ENCODE measurements at places on chromosomes 1 and 21. TPM values are rescaled to one million over a fixed set of nuclear protein-coding genes. Genes with fewer than 3 reads are reported as not detected.

Gene NHLH1
- 0.47 TPM for total RNA-seq

Gene LEFTY1
- total RNA-seq, result not detected

Gene OR2T35
- total RNA-seq, result not detected

DNA sequence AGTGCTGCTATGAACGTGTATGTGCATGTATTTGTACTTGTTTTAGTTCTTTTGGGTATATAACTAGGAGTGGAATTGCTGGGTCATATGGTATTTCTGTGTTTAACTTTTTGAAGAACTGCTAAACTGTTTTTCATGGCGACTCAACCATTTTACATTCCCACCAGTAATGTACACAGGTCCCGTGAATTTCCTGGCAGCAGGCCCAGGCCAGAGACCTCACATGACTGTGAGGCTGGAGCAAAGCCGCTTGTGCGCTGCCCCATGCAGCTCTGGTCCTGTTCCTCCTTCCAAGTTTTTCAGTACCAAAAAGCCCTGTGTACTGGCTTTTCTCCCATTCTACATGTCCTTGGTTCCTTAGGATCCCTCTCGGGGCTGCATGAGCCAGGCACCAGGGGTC is 29.6 kb downstream of the ACOT11 start:
- H3K27ac ChIP-seq, result no peak overlapping the region
- no peak overlapping the region for H3K4me3 ChIP-seq
- no peaks in the 10 kb centered on the region for H3K27me3 ChIP-seq
- no peaks in the 10 kb centered on the region for H3K36me3 ChIP-seq

GRCh38 chr21:45050797-45051489 is 23.4 kb upstream of the ADARB1 start:
- H3K27me3 ChIP-seq, result peaks cover 23% of the 10 kb centered on the region
- no peaks in the 10 kb centered on the region for H3K4me1 ChIP-seq
- no peak overlapping the region for H3K27ac ChIP-seq
- no peak overlapping the region for H3K4me3 ChIP-seq

- no peaks in the 10 kb centered on the region for H3K4me1 ChIP-seq
- no peaks in the 10 kb centered on the region for H3K36me3 ChIP-seq
- no peak for DNase-seq
- H3K27ac ChIP-seq, result no peak within 1 kb of the TSS
- H3K27me3 ChIP-seq, result peaks cover 3% of the 10 kb centered on the region
Measured at GRCh38 chr1:3021233-3021671, at the start of gene ACTRT2. TSS of gene ACTRT2 (plus strand) at chr1:3021467. CDS start at chr1:3021687, 220 bp downstream.

DNA sequence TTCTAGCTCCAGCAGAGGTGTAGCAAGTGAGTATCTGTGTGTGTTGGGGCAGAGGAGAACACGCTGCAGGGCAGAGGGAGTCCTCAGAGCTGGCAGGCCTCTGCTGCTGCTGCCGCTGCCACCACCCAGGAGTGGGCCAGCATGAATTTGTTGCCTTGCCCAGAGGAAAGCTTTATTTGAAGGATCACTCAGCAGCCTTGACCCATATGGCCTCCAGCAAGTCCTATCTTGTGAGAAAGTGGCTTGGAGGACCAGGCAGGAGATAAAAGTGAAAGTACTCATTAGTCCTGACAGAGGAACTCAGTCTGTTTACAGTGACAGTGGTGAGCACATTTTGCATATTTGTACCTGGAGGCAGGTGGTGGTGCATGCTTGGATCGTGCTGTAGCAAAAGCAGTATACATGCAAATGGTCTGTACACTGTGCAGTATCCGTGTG is 3.1 kb downstream of the TRAF5 start:
- H3K36me3 ChIP-seq, result no peaks in the 10 kb centered on the region
- DNase-seq, result no peak

- no peak for DNase-seq
- no peak overlapping the region for H3K4me3 ChIP-seq
- H3K27me3 ChIP-seq, result no peaks in the 10 kb centered on the region
- no peak overlapping the region for H3K27ac ChIP-seq
Measured at GRCh38 chr1:85603086-85603880, 22.7 kb downstream of the CCN1 start.

GRCh38 chr1:156001662-156002171 is 19.0 kb downstream of the SSR2 start:
- no peak overlapping the region for H3K27ac ChIP-seq
- no peaks in the 10 kb centered on the region for H3K27me3 ChIP-seq
- DNase-seq, result no peak
- H3K36me3 ChIP-seq, result no peaks in the 10 kb centered on the region
- H3K4me1 ChIP-seq, result peaks cover 9% of the 10 kb centered on the region
- no peak overlapping the region for H3K4me3 ChIP-seq

DNA sequence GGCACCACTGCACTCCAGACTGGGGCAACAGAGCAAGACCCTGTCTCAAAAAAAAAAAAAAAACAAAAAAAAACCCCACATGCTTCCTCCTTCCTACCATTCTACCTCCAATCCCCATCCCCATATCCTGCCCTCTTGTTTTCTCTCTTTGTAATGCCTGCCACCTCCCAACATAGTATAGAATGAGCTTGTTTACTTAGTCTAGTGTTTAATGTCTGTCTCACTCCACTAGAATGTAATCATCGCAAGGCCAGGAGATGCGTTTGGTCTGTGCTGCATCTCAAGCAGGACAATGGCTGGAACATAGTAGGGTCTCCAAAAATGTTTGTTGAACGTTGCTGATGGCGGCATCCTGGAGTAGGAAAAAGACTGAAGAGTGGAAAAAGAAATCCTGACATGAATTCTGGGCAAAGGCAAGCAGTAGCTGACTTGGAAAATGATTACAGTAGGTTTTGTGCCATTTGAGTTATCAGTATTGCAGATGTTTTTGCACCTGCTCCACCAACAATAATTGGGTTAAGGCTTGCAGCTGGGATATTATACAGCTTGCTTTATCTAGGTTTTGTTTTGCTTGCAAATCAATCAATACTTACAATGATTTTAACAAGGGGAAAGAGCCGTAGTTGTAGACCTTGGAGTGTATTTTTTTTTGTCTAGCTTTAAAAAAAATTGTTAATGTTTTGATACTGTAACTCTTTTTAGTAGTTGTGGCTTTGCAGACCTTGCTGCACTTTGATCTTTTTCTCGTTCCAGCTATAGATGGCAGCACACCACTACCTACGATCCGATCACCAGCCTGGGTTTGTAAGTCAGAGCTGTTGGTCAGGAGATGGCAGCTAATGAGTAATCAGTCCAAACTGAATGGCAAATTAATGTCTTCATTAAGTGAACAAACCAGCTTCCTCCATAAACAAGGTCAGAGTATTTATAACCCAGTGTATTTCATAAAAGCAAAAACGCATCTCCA is 62.4 kb downstream of the BACH1 start:
- no peak for DNase-seq
- H3K4me1 ChIP-seq, result peaks cover 18% of the 10 kb centered on the region
- H3K36me3 ChIP-seq, result peaks cover 12% of the 10 kb centered on the region
- no peaks in the 10 kb centered on the region for H3K27me3 ChIP-seq
- no peak overlapping the region for H3K4me3 ChIP-seq

DNA sequence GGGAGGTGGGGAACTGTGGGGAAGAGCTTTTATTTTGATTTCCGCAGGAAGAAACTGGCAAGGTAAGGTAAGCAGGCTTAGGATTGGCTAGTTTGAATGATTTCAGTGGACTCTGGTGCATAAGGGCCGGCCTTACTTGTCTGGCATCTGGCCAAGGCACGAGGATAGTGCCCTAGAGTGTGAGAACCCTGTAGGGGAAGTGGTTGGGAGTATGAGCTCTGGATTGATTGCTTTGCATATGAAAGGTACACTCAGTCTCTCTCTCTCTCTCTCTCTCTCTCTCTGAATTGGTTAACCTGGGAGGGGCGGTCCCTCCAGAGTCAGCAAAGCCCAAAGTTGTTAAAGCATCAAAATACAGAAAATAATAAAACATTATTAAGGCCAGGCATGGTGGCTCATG is 463.0 kb downstream of the SIPA1L2 start:
- H3K27me3 ChIP-seq, result peaks cover 4% of the 10 kb centered on the region
- H3K4me1 ChIP-seq, result no peaks in the 10 kb centered on the region
- no peak overlapping the region for H3K27ac ChIP-seq
- peaks cover 6% of the 10 kb centered on the region for H3K36me3 ChIP-seq
- no peak for DNase-seq

GRCh38 chr1:227453631-227454355 is 109.6 kb upstream of the ZNF678 start:
- H3K27ac ChIP-seq, result no peak overlapping the region
- H3K4me1 ChIP-seq, result no peaks in the 10 kb centered on the region

DNA sequence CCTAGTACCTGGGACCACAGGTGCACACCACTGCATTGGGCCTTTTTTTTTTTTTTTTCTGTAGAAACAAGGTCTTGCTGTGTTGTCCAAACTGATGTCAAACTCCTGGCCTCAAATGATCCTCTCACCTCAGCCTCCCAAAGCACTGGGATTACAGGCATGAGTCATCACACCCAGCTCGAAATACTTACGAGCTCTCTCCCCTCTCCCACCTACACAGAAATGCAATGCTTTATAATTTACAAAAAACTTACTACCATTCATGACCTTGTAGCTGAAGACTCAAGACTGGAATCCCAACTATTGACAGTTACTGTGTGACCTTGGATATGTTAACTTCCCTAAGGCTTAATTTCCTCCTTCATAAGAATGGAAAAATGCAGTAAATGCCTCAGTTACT is 18.7 kb downstream of the FOXJ3 start:
- no peak for DNase-seq
- no peaks in the 10 kb centered on the region for H3K36me3 ChIP-seq
- H3K27ac ChIP-seq, result peak overlapping the region; percentile 89
- H3K4me1 ChIP-seq, result peaks cover 90% of the 10 kb centered on the region

- peaks cover 45% of the 10 kb centered on the region for H3K4me1 ChIP-seq
- peak overlapping the region; percentile 59 for H3K27ac ChIP-seq
- H3K4me3 ChIP-seq, result no peak overlapping the region
- no peaks in the 10 kb centered on the region for H3K27me3 ChIP-seq
- no peaks in the 10 kb centered on the region for H3K36me3 ChIP-seq
- DNase-seq, result no peak
Measured at GRCh38 chr1:179313004-179313403, 19.4 kb downstream of the SOAT1 start.

DNA sequence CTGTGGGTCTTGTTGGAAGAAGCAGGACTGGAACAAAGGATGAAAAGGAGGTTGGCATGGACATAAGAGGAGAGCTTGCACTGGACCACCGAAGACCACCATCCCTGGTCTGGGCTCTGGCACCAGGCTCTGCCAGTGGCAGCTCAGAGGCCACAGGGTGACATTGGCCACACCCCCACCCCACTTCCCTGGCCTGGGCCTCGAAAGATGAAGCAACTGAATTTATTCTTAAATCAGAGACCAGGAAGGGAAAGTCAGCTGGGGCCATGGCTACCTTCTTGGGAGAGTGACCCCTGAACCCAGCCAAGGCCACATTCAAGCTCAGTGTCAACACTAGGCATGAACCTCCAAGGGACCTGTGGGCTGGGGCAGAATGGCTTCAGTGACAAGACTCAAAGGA is 4.0 kb downstream of the KLHDC7A start:
- no peaks in the 10 kb centered on the region for H3K4me1 ChIP-seq
- H3K27me3 ChIP-seq, result peaks cover 10% of the 10 kb centered on the region
- no peaks in the 10 kb centered on the region for H3K36me3 ChIP-seq

Data from naive thymus-derived CD8-positive, alpha-beta T cell (primary cell).